ENCODE measurements at places on chromosomes 4 and X. TPM values are rescaled to one million over a fixed set of nuclear protein-coding genes. Genes with fewer than 3 reads are reported as not detected.

Gene SPANXA1
- total RNA-seq: not detected

GRCh38 chr4:102606261-102606660 lies 105.1 kb downstream of the NFKB1 start:
- DNase-seq: no peak

DNA sequence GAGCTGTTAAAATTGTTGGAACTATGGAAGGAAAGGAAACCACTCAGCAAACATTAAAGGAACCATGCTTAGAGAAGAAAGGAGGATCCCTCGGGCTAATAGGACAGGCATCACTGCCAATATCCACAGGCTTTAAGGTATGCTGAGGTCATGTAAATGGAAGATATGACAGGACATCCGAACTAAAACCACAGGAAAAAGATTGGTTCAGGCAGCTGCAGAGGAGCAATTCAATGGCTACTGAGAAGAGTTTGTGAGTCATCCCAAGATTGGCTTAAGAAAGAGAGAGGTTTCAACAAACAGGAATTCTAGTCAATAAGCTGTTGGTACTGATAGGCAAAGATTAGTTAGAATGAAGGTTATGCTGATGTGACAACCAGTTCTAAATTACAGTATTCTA lies 106.4 kb upstream of the FAM241A start:
- DNase-seq: no peak

- DNase-seq: no peak
Observed at GRCh38 chr4:109977854-109978501, 65.3 kb downstream of the EGF start.

DNA sequence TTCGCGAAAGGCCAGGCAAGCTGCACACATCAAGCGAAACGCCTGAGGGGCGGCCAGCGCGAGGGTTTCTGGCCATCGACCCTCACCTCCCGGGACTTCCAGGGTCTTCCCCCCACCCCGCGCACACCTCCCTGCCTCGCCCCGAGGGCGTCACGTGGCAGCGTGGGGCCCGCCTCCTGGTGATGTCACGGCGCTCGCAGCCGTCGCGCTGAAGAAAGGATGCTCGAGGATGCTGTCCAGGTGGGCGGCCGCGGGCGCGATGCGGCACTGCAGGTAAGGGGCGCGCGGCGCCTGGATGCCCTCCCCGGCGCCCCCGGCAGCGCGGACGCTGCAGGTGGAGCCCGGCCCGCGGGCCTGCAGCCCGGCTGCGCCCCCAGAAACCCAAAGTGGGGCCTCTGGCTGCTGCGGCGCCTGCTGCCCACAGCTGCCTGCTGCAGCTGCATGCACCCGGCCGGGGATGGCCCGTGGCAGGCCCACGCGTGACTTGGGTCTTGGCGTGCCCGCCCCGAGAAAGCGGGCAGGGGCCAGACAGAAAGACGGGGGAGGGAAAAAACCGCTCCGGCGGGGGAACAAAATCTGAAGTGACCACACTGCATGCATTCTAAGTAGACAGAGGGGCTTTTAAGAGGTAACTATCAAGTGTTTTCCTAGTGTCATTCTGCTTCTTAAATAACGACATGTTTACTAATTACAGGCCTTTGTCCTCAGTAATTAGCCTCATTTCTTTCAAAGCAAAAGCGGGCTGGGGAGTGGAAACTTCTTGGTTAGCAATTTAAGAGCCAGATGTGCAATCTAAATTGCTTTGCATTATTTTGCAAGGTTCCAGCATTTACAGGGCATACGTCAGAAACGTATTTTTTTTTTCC lies 1.7 kb downstream of the CLCN4 start:
- no peak for DNase-seq
